Liver (tissue), 10 donors: ENCODE measurements at places on chromosomes 6 and 20.

DNA sequence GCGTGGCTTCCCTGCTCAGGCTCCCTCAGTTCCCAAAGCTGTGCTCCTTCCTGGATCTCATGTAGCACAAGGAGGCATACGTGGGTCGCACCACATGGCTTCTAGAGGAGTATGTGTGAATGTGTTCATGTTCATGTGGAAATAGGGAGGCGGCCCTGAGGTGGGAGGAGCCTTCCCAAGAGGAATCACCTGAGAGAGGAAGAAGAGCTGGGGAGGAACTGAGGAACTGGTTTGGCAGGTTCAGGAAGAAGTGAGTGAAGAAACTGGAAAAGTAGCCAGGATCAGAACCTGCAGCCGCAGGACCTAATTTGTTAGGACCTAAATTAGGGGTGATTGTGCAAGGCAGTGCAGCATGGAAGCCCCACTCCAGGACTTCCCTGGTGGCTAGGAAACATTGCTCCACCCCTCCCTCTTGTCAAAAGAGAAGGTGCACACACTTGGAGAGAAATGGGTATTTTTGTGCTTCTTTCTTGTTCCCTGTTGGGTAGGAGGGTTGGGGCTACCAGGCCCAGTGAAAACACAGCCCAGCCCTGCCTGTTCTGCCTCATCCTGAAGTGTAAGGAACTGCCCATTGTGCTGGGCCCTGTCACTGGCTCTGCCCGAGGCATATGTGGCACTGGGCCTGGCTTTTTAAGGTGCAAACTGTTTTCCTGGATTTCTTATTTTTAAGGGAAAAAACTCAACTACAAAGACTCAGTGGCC, 20.7 kb downstream of the SYNJ2 start:
- H3K4me3 ChIP-seq = no peak overlapping the region
- peak overlapping the region; percentile 52 for H3K27ac ChIP-seq
- no peaks in the 10 kb centered on the region for H3K36me3 ChIP-seq
- no peaks in the 10 kb centered on the region for H3K27me3 ChIP-seq
- peaks cover 12% of the 10 kb centered on the region for H3K4me1 ChIP-seq

DNA sequence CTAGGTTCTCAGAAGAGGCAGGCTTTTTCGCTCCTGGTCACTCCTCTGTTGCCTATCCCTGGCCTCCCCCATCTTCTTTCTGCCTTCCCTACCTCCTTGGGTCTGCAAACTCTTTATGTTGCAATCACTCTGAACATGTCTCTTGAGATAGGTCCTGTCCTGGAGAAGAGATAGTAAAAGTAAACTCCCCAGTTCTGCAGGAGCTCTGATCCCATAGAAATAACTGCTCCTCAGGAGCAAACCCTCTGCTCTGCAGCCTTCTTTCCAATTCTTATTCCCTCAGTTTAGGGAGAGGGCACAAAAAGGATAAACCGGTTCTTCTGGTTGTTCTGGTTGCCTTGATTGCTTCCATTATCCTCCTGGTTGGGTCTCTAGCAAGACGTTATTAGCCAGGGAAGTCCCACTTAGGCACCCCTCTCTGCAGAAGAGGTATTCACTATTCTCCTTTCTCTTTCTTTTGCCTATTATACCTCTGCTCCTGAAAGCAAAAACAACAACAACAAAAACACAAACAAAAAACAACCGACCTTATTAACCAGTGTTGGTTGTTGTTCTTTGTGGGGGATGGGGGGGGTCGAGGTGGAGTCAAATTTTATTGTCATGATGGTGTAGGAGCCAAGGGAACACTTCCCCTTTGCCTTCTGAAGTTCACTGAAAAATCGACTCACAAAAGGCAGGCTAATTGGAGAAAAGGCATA, 973 bp downstream of the TRIM38 start:
- H3K27me3 ChIP-seq = no peaks in the 10 kb centered on the region
- H3K4me1 ChIP-seq = peaks cover 27% of the 10 kb centered on the region
- H3K4me3 ChIP-seq = peak overlapping the region; percentile 76
- peak overlapping the region; percentile 96 for H3K27ac ChIP-seq
- no peaks in the 10 kb centered on the region for H3K36me3 ChIP-seq

- H3K36me3 ChIP-seq = no peaks in the 10 kb centered on the region
- no peak for DNase-seq
- H3K27me3 ChIP-seq = no peaks in the 10 kb centered on the region
- no peak overlapping the region for H3K4me3 ChIP-seq
Observed at GRCh38 chr6:82076916-82077315, 170.6 kb downstream of the IBTK start.

GRCh38 chr6:170107606-170108222, 183.2 kb downstream of the DLL1 start:
- no peak overlapping the region for H3K4me3 ChIP-seq
- H3K36me3 ChIP-seq = no peaks in the 10 kb centered on the region
- DNase-seq = peak; percentile 22
- no peak overlapping the region for H3K27ac ChIP-seq
- no peaks in the 10 kb centered on the region for H3K4me1 ChIP-seq

GRCh38 chr20:43590036-43590391, 723 bp upstream of the IFT52 start:
- H3K4me1 ChIP-seq = peaks cover 4% of the 10 kb centered on the region
- peaks cover 9% of the 10 kb centered on the region for H3K36me3 ChIP-seq
- H3K27ac ChIP-seq = peak overlapping the region; percentile 76
- H3K27me3 ChIP-seq = no peaks in the 10 kb centered on the region
- H3K4me3 ChIP-seq = peak overlapping the region; percentile 77
- DNase-seq = peak; percentile 48
